NCI-H146 (cell line): ENCODE measurements at places on chromosomes 12 and 14.

DNA sequence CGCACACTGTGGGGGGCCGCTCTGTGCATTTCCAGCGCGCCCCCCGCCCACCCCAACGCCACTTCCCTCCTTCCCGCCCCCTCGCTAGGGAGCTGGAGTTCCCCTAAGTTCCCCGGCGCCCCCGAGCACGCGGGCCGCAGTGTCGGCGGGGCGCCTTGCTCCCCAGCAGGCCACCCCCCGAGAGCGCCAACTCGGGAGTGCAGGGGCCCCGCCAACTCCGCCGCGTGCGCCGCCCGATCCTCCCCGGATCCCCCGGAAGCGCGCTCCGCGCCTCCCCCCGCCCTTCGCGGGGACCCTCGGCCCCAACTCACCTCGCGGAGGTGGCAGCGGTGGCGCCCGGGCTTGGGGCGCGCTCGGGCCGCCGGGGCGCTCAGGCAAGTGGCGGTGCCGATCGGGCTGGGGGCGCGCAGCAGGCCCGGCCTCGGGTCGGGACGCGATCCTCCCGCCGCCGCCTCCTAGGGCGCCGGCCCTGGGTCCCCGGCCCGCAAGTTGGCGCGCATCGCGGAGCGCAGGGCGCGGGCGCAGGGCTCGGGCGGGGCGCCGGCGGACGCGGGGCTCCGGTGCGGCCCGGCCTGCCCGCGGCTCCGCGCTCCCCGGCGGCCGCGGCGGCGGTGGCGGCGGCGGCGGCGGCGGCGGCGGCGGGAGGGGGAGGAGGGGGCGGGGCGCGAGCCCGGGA lies at the start of gene NCOR2:
NCOR2 (minus strand) TSS at position 616 of the 676 bp plus-strand sequence. CDS start 72,361 bp downstream, outside the sequence.
- DNase-seq = peak; percentile 49

DNA sequence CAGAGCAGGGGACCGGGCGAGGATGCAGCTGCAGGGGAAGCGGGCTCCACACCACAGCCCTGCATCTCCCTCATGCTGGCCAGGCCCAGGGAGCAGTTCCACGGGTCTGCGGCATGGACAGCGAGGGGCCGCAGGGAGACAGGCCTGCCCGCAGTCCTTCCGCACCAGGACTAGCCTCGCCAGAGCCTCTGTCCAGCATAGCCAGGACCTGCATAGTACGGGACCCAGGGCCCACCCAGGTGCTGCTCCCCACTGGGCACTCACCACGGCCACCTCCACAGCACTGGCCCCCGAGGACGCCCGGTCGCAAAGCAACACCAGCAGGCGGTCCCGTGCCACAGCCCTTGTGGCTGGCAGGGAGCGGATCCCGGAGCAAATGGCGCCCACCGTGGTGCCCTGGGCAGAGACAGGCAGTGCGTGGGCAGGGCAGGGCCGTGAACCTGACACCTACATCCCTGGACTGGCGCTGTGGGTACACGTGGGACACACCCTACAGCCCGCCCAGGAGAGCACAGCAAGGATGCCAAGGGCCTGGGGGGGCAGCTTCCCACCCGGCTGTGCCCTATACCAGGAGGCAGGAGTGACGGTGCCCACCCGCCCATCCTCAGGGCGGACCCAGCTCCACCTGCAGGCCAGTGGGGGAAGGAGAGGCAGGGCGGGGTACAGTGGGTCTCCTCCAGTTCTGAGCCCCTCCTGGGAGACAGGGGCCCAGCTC lies 23.8 kb downstream of the JAG2 start:
- DNase-seq = no peak

GRCh38 chr14:72387726-72388125 lies 455.5 kb downstream of the RGS6 start:
- no peak for DNase-seq

- peak; percentile 15 for DNase-seq
Observed at GRCh38 chr12:121061831-121062230, 22.8 kb upstream of the OASL start.

GRCh38 chr14:23615856-23616255 lies 20.3 kb upstream of the DHRS2 start:
- DNase-seq = no peak

DNA sequence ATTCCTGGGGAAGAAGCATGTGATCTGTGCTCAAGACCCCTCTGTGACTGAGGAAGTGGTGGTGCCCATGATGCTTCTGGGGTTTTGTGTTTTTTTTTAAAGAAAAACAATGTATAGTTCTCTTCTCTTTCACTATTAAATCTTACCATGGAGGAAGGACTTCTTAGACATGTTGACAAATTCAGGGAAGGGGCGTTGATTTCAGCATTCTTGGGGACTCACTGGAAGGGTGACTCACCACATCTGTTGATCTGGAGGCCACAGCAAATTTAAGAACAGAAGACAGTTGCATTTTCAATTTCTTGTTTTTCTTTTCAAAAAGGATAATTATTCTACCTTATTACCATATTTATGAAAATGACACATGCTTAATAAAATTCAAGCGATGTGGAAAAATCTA lies 152.9 kb upstream of the RTL1 start:
- no peak for DNase-seq

DNA sequence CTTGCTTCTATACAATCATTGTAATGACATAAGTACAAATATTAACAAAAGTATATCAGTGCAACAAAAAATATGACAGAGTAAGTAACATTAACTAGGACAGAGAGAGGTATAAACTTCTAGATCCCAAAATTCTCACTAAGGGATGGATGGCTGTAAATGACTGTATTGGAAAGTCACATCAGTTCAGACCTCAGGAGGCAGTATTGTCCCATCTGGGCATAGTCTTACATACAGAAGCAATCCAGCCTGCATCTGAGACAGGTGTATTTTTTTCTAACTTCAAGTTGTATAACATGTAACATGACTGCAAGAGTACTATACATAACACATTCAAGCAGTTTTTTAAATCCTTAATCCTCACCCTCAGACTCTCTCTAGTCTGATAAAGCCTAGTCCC lies 99.0 kb downstream of the GARIN6 start:
- DNase-seq = no peak

- DNase-seq = no peak
Observed at GRCh38 chr12:54376596-54376995, 7.9 kb downstream of the ZNF385A start.

- no peak for DNase-seq
Observed at GRCh38 chr12:99985631-99986030, 895 bp upstream of the ANKS1B start.

- no peak for DNase-seq
Observed at GRCh38 chr14:86510491-86510890, 980.5 kb downstream of the FLRT2 start.

GRCh38 chr14:52103416-52103815 lies 34.6 kb upstream of the NID2 start:
- DNase-seq = peak; percentile 72

- DNase-seq = no peak
Observed at GRCh38 chr12:14833952-14834351, 9.4 kb downstream of the ART4 start.

GRCh38 chr12:114025935-114026334 lies 59.8 kb upstream of the RBM19 start:
- no peak for DNase-seq

- DNase-seq = no peak
Observed at GRCh38 chr14:104953097-104953496, 25.1 kb downstream of the AHNAK2 start.

GRCh38 chr14:48936849-48937248 lies 649.3 kb downstream of the RPS29 start:
- DNase-seq = no peak

DNA sequence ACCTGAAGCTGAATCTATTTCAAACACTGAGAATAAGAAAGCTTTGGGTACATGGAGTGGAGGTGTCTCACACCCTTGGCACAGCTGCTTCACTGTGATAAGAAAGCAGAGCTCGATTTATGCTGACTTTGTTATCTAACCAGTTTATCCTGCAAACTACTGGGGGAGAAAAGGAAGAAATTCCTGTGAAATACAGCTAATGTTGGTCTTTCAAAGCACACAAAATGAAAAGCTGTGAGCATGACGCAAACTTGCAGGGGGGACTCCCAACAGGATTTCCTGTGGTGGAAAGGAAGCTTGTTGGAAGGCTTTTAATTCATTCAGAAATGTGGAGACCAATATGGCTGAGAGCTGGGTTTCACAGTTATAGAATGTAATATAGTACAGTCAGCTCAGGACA lies 53.4 kb downstream of the SRGAP1 start:
- no peak for DNase-seq

GRCh38 chr14:77590845-77591485 lies 25.5 kb downstream of the SPTLC2 start:
- DNase-seq = no peak

- peak; percentile 47 for DNase-seq
Observed at GRCh38 chr12:96907671-96908422, 790 bp downstream of the NEDD1 start.

- DNase-seq = no peak
Observed at GRCh38 chr12:1559676-1560091, 34.7 kb downstream of the FBXL14 start.

DNA sequence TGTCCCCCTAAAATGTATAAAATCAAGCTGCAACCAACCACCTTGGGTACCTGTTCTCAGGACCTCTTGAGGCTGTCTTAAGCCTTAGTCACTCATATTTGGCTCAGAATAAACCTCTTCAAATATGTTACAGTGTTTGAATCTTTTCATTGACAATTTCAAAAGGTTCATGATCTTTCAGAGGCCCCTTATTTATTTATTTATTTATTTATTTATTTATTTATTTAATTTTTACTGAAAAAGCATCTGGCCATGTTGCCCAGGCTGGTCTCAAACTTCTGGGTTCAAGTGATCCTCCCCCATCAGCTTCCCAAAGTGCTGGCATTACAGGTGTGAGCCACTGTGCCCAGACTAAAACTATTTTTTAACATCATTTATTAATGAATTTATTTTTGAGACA lies 8.2 kb upstream of the NUDT4 start:
- DNase-seq = no peak

GRCh38 chr12:89140602-89141238 lies 211.6 kb downstream of the DUSP6 start:
- no peak for DNase-seq

DNA sequence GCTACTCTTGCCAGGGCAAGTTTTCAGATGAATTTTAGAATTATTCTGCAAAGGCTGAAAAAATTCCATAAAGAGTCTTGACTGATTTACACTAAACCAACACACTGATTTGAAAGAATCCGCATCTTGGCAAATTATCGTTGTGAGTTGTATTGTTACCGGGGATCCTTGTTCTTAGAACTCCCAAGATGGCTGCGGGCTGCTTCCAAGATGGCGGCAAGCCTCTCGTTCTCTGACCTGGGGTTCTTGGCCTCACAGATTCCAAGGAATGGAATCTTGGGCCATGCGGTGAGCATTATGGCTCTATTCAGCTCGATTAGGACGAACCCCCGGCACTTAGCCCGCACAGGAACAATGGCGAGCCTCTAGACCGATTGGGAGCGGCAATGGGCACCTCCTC lies 132.5 kb downstream of the ZNF664 start:
- DNase-seq = no peak

DNA sequence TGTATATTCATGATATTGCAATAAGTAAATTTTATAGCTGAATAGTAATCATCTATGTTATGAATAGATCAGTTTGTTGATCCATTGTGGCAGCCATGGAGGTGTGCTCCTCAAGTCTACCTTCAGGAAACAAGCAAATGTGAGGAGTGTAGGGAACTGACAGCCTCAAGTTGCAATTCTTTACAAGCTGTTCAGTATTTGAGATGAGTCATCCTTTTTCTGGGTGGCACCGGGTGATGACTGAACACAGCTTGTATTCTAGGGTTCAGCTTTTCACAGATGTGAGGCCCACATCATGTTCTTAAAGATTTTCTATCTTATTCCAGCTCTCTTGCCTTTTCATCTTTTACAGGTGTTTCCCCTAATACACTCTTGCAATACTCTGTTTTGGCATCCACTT lies 452.4 kb downstream of the KCNH5 start:
- DNase-seq = no peak

GRCh38 chr14:98886982-98887381 lies 385.0 kb downstream of the BCL11B start:
- DNase-seq = no peak

- DNase-seq = no peak
Observed at GRCh38 chr12:53659571-53659981, 16.3 kb downstream of the ATP5MC2 start.
